ENCODE measurements at places on chromosomes 3 and 15.

- DNase-seq, result peak; percentile 80
Observed at GRCh38 chr3:141401573-141402475, 33.5 kb downstream of the ZBTB38 start.

- DNase-seq, result no peak
Observed at GRCh38 chr3:100503448-100503847, 11.0 kb downstream of the TMEM45A start.

DNA sequence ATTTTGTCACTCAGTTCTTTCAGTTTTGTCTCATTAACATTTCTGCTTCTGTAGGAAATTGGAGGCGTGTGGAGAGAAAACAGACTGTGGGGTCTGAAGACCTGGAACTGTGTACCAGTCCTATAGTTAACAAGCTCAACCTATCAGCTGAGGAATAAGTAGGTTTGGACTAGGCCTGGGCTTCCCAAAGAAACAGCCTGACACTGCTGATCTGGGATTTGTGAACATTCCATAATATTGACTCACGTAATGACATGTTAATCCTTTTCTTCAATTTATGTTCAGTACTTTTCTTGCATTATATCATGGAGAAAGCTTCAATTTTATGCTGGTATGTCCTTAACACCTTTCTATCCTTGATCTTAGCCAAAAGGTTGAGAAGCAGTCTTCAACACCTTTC lies 181.6 kb upstream of the RORA start:
- DNase-seq, result no peak

GRCh38 chr3:12318758-12319621 lies 30.1 kb downstream of the PPARG start:
- no peak for DNase-seq

GRCh38 chr3:196947860-196948441 lies 5.6 kb upstream of the NCBP2 start:
- no peak for DNase-seq

DNA sequence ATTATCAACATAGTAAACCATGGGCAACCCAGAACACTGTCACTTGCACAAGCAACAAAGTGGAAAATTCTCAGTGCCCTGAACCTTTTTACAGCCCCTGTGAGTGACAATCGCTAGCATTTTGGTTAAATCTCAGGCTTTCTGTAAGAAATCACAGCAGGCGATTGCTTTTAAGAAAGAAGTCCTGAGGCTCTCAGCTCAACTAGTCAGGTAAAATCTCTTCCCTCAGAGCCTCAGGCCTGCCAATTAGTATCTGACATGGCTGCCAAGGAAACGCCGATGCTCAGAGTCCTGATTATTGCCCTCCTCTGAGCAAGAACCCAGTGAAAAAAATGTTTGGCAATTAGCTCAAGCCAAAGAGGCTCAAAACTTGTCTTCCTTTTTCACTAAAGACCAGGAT lies 530.8 kb downstream of the DIPK2A start:
- DNase-seq, result no peak

GRCh38 chr3:143951351-143951971 lies 20.2 kb upstream of the DIPK2A start:
- DNase-seq, result peak; percentile 52

GRCh38 chr15:42504631-42505030 lies 9.2 kb downstream of the SNAP23 start:
- DNase-seq, result no peak

DNA sequence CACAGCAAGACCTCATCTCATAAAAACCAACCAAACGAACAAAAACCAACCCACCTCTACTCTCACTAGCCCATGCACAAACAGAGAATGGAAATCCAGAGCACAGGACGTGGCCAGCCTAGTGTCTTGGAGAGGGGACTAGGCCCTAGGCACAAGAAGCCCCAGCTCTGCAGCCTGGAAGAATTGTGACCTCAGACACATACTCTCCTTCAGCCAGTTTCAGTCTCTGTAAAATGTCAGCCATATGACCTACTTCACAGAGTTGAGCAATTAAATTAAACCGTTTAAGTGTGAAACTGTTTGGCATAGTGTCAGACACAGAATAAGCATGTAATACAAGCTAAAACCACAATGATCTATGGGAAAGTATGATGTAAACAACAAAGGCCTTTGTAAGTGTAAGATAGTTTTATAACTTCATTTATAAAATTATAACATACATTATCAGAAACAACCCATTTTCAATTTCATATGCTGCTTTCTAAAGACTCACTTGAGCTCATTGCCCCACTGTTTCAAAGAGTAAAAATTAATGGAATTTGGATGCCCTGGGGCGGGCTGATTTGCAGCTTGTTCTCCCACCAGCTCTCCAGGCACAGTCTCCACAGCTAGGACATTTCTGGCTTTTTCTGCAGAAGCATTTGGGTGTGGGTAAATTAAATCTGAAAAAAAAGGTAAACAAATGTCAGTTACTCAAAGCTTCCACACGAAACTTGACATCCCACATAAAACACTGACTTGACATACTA lies 32.9 kb downstream of the TBC1D2B start:
- no peak for DNase-seq

GRCh38 chr15:82709421-82710207 lies at the start of gene AP3B2:
Gene AP3B2 (minus strand): TSS chr15:82709875. CDS start chr15:82709706, 169 bp downstream.
- DNase-seq, result peak; percentile 83

GRCh38 chr15:57606816-57607215 lies 15.1 kb downstream of the MYZAP start:
- no peak for DNase-seq

DNA sequence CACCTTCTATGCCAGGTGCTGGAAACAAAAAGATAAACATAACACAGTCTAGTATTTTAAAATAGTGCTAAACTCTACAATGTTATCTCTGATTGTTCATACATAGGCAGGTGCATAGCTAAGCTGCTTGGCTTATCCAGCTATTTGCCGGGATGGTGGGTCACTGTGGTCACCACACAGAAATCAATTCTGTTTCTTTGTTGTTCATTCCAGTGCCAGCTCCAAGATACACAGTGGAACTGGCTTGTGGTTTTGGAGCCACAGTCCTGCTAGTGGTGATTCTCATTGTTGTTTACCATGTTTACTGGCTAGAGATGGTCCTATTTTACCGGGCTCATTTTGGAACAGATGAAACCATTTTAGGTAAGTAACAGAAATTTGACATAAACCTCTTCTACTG lies 130.2 kb downstream of the IL1RAP start:
- DNase-seq, result no peak

GRCh38 chr3:169771497-169772304 lies 1.5 kb upstream of the MYNN start:
- DNase-seq, result peak; percentile 99

GRCh38 chr3:134320749-134321148 lies 53.5 kb downstream of the AMOTL2 start:
- DNase-seq, result no peak

- DNase-seq, result no peak
Observed at GRCh38 chr3:165459111-165459510, 262.9 kb upstream of the SLITRK3 start.

Measured in NCI-H1417 (cell line).